ENCODE measurements at places on chromosomes 4 and X.
A peak's percentile ranks its signal among the peaks of the same experiment; 100 is the strongest.

- DNase-seq = no peak
Measured at GRCh38 chr4:73777612-73778011, 37.2 kb downstream of the CXCL8 start.

GRCh38 chr4:115720611-115721010 is 607.2 kb upstream of the NDST4 start:
- DNase-seq = no peak

- DNase-seq = no peak
Measured at GRCh38 chrX:67953658-67954057, 409.8 kb downstream of the AR start.

DNA sequence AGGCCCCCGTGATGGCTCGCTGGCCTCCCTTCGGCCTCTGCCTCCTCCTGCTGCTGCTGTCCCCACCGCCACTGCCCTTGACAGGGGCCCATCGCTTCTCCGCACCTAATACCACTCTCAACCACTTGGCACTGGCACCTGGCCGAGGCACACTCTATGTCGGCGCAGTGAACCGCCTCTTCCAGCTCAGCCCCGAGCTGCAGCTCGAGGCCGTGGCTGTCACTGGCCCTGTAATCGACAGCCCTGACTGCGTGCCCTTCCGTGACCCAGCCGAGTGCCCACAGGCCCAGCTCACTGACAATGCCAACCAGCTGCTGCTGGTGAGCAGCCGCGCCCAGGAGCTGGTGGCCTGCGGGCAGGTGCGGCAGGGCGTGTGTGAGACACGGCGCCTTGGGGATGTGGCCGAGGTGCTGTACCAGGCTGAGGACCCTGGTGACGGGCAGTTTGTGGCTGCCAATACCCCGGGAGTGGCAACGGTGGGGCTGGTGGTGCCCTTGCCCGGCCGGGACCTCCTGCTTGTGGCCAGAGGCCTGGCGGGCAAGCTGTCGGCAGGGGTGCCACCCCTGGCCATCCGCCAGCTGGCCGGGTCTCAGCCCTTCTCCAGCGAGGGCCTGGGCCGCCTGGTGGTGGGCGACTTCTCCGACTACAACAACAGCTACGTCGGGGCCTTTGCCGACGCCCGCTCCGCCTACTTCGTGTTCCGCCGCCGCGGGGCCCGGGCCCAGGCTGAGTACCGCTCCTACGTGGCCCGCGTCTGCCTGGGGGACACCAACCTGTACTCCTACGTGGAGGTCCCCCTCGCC is 3.0 kb downstream of the PLXNB3 start:
- DNase-seq = no peak

DNA sequence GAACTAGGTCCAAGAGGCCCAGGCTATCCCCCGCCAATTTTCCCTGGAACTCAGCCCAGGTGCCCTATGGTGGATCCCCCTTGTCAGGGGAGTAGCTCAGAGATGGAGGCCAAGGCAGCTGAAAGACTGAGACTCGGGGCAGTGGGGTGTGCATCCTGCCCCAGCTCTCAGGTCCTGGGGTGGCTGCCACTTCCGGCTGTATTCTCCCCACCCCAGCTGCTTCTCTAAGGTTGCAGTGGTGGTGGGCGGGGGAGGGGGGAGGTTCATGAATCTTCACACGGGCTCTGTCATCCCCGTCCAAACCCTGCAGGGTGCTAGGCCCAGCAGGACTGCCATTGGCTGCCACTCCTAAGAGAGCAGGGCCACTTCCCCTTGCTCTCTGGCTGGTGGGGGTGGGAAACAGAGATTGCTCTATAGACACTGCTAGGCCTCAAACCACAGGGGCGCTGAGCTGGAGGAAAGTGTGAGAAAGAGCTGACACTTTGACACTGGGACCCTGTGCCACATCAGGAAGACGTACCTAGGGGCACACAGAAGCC is 1.5 kb downstream of the SASH3 start:
- no peak for DNase-seq

GRCh38 chr4:81698538-81699296 is 227.0 kb upstream of the RASGEF1B start:
- DNase-seq = no peak

DNA sequence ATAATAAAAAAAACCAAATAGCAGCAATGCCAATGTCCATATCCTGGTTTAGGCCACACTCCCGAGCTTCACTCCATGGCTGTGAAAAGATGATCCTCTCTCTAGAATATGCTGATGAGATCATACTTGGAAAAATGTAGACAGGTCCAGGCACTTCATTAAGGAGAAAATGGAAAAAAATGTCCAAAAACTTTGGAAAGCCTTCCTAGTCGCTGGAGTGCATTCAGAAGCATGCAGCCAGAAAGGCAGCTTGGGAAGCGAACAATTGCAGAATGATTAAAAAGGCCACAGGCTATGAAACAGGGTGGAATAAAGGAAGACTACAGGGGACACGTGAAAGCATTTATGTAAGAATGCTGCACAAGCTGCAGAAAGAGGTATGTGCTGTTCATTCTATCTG is 165.6 kb upstream of the HCCS start:
- no peak for DNase-seq

- DNase-seq = peak; percentile 61
Measured at GRCh38 chr4:3783693-3784306, 17.6 kb downstream of the ADRA2C start.

GRCh38 chr4:31737419-31737818 is 1017.2 kb downstream of the PCDH7 start:
- DNase-seq = no peak

- DNase-seq = no peak
Measured at GRCh38 chr4:137705171-137705783, 173.0 kb upstream of the PCDH18 start.

DNA sequence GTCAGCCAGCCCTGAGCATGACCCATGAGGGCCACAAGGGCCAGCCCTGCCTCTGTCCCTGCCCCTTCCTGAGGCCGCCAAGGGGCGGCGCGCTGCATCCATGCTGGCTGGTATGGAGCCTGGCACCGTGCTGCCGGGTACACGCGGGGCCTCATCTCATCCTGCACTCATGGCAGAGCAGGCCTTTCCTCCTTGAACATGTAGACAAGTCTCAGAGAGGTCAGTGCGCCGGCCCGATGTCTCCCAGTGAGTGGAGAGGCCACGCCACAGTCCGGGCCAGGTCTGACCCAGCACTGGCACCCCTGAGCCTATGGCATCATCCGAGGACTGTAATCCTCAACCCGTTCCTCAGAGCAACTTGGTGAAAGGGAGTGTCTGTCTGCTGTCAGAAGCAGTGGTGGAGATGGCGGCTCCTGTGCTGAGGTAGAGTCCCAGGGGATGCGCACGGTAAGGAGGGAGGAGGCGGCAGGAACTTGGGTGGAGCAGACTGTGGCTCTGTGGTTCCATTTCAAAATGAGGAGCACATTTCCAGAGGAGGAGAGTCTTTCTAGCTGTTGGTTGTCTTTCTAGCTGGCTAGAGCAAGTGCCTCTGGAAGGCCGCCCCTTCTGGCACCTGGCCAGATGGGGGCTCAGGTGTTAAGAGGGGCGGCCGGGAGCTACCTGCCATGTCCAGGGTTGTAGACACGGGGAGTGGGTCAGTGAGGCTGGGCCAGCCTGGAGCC is 32.8 kb downstream of the TRMT44 start:
- DNase-seq = no peak

DNA sequence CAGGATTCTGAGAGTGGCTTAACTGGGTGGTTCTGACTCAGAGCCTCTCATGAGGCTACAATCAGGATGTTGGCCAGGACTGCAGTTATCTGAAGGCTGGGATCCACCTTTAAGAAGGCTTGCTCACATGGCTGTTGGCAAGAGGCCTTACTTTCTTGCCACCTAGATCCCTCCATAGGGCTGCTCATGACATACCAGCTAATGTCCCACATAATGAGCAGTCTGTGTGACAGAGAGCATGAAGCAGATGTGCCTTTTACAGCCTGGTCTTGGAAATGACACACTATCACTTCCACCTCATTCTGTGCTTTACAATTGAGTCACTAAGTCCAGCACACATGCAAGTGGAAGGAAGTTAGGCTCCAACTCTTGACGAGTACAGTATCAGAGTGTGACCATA is 4.3 kb upstream of the RBM3 start:
- DNase-seq = no peak

GRCh38 chr4:17961249-17961648 is 60.3 kb downstream of the LCORL start:
- no peak for DNase-seq

DNA sequence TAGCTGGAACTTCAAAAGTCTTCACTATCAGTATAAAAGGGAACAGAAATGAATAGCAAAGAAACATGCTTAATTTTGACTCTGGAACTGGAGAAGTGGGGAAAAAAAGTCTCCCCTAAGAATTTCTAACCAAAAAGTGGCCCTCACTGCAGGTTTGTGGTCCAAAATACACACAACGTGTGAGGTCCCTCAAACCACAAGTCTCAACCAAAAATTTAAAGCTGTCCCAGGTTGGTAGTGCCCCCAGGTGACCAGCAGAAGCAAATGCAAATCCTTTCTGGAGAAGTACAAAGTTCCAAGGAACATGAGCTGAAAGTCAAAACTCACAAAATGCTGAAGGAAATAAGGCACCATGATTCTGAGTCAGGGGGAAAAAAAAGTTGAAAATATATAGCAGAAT is 23.6 kb upstream of the VAMP7 start:
- DNase-seq = peak; percentile 19

DNA sequence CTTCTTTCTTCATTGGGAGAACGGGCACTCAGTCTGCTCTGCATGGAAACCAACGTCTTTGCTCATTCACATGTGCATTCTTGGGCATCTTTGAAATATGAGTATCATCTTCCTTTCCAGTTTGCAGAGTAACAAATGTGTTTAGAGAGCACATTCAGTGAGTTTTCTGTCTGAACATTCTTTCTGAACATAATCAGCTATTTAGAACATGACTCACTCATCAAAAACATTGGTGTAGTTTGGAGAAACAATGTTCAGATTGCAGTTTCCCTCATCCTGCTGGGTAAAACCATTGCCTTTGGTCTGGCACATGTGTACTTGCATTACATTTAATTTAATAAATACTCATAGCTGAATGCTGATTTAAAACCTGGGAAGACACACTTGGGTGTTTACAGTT is 81.5 kb upstream of the F9 start:
- DNase-seq = no peak

- DNase-seq = no peak
Measured at GRCh38 chr4:184641451-184641850, 7.8 kb downstream of the CASP3 start.

DNA sequence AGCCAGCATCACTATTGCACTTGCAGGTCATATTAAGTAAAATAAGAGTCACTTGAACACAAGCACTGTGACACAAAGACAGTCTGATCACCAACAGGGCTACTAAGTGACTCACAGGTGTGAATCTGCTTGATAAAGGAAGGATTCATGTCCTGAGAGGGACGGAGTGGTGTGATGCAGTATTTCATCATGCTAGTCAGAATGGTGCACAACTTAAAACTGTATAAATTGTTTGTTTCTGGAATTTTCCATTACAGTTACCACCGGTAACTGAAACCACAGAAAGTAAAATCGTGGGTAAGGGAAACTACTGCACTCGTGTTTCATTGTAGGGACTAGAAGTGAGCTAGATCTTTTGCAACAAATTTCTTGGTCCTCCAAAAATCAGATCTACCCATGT is 109.7 kb downstream of the ELOVL6 start:
- no peak for DNase-seq

GRCh38 chrX:3252744-3253143 is 93.7 kb downstream of the MXRA5 start:
- no peak for DNase-seq

DNA sequence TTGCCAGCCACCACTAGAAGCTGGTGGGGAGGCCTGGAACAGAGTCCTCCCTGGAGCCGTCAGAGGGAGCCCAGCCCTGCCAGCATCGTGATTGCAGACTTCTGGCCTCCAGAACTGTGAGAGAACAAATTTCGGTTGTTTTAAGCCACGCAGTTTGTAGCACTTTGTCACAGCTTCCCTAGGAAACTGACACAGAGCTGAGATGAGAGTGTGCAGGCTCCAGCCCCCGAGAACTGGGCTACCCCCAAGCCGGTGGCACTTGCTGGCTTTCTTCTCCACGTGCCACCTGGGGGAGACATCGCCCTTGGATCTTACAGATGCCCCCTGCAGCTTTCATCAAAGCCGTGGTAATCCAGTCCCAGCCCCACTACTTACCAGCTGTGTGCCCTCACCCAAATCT is 83.7 kb downstream of the PPP2R2C start:
- no peak for DNase-seq

- no peak for DNase-seq
Measured at GRCh38 chr4:65023883-65024670, 614.8 kb upstream of the TECRL start.

GRCh38 chr4:1266881-1267763 is 18.2 kb upstream of the CTBP1 start:
- DNase-seq = no peak

- peak; percentile 10 for DNase-seq
Measured at GRCh38 chrX:68719904-68720614, 72.6 kb downstream of the STARD8 start.

DNA sequence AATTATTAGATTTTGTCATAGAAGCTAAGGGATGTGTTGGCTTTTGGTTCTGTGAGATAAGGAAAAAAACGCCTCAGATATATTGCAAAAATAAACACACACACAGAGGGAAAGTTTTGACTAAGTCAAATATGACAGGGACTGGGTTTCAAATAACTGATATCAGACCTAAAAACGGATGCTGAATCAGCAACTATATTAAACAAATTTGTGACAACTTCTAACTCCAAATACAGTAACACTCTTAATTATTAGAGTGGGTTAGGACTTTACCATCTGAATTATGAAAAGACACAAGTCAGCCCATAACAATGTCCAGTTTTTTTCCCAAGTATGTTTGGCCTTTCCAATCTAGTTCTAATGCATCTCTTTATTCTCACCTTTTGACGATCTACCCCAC is 2693.1 kb downstream of the ARAP2 start:
- DNase-seq = no peak

DNA sequence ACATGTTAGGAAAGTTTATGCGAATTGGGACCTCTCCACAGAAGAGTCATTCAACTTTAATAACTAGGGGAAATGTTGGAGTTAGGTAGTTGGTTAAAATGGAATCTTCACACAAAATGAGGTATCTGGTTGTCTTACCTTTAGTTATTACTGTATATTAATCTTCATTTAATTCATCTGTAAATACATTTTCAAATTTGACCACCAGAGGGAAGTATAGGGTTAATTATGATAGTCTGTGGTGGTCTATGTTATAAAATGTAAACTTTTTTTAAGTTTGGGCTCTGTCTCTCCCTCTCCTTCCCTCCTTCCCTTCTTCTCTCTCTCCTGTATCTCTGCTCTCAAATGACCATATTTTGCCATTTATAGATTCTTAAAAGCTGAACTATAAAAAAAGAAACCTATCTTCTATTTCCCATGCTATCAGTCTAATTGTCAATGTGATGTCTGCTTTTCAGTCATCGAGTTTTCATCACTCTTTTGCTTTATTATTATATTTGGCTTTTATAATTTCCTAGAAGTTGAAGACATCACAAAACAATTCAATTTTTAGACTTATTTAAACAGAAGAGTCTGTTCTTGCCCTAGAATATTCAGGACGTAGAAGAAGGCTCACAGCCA is 49.8 kb downstream of the TMEM144 start:
- peak; percentile 55 for DNase-seq

- DNase-seq = no peak
Measured at GRCh38 chrX:41889317-41890025, 33.9 kb downstream of the CASK start.
